ENCODE measurements at places on chromosomes 4 and X. TPM values are rescaled to one million over a fixed set of nuclear protein-coding genes. Genes with fewer than 3 reads are reported as not detected.

SPATA18 gene
- 3.5 TPM for total RNA-seq

CXXC4 gene
- not detected for total RNA-seq

QRFPR gene
- not detected for total RNA-seq

MTNR1A gene
- total RNA-seq, result 1.2 TPM

AGTR2 gene
- total RNA-seq, result not detected

NDST3 gene
- not detected for total RNA-seq

PDZD4 gene
- 3.7 TPM for total RNA-seq

All from A549 treated with Mapracorat at 1 μM for 4 hours (cell line).